ENCODE measurements at places on chromosomes 2 and 18.

- DNase-seq: no peak
These were observed 80.2 kb downstream of the USP40 start for GRCh38 chr2:233486357-233486756.

- DNase-seq: no peak
These were observed 241.0 kb downstream of the FSIP2 start for GRCh38 chr2:185979546-185980071.

GRCh38 chr2:240422658-240423329 lies 12.7 kb upstream of the GPC1 start:
- no peak for DNase-seq

DNA sequence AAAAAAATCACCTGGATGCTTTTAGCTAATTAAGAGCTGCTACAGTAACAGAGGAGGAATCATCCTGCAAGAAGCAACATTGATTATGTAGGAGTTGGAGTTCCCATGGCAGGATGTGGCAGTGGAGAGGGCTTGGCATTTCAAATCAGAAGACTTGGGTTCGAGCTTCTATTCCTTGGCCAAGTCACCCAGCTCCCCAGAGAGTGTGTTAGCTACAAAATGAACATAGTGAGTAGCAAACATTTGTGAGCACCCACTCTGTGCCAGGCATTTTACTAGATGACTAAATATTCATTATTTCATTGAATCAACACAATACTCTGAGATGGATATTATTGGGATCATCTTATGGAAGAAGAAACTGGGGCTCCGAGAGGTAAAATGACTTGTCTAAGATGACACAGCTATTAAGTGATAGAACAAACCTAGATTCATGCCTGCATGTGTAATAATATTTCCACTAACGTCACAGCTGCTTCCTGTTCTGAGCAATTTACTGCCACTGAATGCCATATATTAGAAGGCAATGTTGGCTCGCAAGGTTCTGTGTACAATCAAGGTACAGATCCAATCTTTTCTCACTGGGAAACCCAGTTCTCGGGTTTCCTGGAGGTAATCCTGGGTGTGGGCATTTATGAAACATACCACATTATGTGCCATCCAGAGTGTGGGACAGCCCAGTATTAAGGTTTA lies 18.0 kb downstream of the NTSR2 start:
- no peak for DNase-seq

DNA sequence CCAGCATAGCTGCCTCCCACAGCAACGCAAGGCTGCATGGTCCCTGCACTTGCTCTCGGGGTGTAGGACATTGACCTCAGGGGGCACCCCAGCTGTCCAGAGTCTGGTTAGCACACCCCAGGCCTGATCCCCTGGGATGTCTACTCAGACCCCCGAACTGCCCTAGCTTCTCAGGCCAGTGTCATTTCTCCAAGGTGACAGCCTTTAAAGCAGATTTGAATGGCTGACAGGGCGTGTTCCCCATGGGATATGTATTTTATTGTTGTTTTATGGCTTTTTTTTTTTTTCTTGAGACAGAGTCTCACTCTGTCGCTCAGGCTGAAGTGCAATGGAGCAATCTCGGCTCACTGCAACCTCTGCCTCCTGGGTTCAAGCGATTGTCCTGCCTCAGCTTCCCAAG lies 40.8 kb upstream of the PTMA start:
- no peak for DNase-seq

GRCh38 chr2:138601458-138602165 lies 100.0 kb downstream of the SPOPL start:
- DNase-seq: no peak

- no peak for DNase-seq
These were observed 658.8 kb upstream of the ID2 start for GRCh38 chr2:8022908-8023640.

DNA sequence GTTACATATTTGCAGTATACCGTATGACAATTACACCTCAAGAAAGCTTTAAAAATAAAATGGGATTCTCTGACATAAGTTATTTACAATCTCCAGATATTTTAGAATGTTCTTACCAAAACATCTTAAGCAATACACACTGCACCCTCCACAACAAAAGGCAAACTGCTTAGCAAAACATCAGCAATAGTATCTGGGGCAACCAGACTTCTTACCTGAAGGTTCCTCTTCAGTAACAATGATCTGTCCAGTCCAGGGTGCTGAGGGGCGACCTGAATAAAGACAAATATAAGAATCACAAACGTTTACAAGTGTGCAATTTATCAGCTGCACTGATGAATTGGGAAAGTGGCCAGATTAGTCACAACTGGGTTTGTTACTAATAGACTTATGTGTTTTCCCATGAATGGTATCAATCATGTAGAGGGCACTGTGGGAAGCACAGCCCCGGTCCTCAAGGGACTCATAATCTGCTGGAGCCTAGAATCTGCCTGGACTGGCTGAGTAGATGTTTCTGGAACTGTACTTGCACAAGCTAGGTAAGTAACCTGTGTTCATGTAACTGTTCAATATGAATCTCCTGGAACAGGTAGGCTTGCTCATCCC lies 70.7 kb downstream of the MYOM1 start:
- DNase-seq: no peak

- DNase-seq: no peak
These were observed 121.1 kb upstream of the ACAA2 start for GRCh38 chr18:49934457-49934856.

GRCh38 chr2:199457147-199458008 lies at the start of gene SATB2:
Gene SATB2 (minus strand): TSS chr2:199457939. CDS start chr2:199456037, 1,902 bp downstream.
- no peak for DNase-seq

DNA sequence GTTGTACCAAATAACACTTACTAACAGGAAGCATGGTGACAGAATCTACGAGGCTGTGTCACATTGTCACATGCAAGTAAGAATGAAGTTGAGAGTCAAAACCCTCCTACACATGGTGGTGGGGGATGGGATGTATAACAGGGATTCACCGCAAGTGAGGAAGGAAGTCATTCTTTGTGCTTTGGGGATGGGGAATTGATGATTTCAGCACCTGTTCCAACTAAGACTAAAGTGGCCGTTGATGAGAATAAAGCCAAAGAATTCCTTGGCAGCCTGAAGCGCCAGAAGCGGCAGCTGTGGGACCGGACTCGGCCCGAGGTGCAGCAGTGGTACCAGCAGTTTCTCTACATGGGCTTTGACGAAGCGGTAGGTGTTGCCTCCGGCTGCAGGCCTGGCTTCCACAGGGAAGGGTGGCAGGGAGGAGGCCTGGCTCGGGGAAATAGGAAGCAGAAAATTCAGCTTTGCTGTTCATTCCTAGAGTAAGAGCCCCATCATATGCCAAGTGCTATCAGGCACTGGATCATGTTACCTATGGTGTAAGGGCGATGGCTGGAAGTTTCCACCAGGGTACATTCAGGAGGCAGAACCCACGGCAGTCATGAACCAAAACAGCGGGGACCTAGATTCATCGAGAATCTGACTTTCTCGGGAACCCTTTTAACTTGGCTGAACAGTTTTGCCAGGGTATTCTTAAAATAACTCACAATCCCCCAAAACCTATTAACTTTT lies 120.3 kb downstream of the UXS1 start:
- no peak for DNase-seq

DNA sequence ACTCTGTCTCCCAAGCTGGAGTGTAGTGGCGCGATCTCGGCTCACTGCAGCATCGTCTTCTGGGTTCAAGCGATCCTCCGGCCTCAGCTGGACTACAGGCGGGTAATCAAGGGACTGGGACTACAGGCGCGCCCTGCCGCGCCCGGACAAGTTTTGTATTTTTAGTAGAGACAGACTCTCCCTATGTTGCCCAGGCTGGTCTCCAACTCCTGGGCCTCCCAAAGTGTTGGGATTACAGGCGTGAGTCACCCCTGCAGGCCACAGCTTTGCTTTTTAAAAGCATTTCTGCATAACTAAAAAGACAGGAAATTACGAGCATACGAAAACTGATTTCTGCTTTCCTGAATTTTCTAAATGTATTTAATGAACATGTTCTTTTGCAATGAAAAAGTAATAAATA lies 916 bp upstream of the OSBPL1A start:
- no peak for DNase-seq

DNA sequence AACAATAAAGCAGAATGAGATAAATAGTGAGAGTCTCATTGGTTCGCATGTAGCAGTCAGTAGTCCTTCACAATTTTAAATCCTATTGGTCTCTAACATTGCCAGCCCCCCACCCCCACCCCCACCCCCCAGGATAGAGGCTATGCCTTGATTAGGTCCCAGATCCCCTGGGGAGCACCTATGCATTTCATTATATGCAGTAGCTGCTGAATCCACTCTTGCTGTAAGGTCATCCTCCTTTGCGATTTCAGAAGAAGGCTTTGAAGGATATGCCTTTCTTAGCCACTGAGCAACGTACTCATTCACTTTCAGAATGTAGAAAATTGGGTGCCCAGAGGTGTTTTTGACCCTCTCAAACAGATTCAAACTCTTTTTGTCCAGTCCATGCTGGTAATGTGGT lies 382.8 kb upstream of the GALNT5 start:
- DNase-seq: no peak

GRCh38 chr2:130882111-130882690 lies 45.5 kb downstream of the ARHGEF4 start:
- no peak for DNase-seq

DNA sequence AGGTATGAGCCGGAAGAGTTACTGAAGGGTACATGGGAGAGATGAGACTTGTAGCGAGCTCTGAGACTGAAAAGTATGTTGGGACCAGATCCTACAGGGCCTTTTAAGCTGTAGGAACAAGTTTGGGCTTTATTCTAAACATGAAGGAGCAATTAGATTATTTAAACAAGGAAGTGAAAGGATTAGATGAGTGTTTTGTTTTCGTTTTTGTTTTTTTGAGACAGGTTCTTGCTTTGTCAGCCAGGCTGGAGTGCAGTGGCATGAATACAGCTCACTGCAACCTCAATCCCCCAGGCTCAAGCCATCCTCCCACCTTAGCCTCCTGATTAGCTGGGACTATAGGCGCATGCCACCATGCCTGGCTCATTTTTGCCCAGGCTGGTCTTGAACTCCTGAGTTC lies 110.7 kb downstream of the C1D start:
- no peak for DNase-seq

DNA sequence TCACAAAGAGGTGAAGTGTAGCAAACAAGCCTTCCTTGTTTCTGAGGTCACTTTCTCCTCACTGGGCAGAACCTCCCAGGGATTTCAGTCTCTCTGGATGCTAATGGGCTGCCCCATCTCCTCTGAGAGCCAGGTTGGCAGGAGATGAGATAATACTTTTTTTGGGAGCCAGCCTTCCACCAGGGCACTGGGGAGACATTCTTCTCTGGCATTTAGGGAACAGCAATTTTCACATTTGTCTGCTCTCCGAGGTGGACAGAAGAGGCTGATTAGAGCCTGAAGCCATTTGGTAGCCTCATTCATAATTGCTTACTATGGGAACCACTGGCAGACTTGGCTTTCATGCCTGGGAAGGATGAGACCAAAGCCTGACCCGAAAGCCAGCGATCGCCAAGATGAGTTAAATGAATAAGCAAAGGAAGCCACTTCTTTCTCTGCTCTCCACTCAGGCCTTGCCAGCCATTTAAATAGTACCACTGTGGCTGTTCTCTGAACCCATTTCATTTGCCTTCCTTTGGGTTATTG lies 70.1 kb downstream of the NRP2 start:
- no peak for DNase-seq

GRCh38 chr18:47863041-47863440 lies 67.4 kb downstream of the SMAD2 start:
- no peak for DNase-seq

GRCh38 chr2:9753276-9753600 lies 90.0 kb upstream of the TAF1B start:
- DNase-seq: peak; percentile 80

DNA sequence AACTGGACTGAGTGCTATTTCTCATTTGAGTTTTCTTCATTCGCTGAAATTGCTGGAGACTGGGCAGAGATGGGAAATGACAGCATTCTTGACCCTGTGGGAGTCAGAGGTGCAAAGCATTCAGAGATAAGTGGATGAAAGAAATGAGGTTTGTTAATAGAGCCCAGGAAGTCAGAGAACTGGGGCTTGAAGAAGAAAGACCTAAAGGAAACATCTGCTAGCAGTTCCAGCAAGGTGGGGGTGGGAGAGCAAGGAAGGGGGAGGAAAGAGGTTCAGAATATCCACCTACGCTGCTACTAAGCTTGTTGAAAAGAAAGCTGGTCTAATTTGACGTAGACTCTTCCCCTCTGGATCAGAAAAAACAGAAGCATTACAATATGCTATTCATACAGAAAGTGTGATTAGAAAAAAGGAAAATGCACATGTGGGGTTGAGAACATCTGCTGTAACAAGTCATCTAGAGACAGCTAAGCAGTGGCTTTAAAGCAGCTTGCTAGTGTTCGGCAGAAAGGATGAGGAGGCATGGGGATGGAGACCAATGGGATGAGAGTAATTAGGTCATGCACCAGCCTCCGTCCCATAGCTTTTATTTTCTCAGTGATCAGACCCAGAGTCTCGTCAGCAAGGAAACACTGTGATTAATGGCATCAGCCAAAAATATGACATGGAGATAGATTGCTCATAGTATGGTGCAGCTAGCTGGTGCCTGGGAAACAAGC lies 29.7 kb downstream of the NAB1 start:
- peak; percentile 72 for DNase-seq

DNA sequence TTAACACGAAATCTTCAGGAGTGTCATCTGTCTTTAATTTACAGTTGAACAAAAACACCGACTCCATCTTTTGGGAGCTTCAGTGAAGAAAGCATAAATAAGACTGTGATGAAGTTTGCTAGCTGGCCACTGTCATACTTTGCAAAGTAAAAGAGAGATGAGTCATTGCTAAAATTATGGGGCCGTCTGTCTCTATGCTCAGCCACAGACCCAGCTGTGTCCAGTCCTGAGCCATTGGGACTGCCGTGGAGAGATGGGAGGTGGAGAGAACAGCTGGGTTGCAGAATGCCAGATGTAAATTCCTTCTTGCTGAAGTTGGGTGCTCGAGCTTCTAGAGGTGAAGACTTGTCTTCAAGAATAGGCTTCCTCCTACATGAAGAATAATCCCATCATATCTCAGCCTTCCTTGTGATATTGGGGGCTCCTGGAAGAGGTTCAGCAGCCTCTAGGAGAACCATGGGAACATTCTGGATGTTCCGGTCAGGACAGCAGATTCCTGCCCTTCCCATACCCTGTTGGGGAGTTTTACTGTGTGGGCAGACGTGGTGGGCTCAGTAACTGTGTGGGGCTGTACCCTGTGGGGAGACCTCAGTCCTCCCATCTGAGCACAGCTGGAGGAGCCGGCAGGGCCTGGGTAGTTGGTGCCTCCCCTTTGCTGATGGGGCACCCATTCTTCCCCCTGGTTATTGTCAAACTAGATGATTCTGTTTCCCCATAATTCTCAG lies 71.1 kb downstream of the LDLRAD4 start:
- DNase-seq: no peak

- peak; percentile 26 for DNase-seq
These were observed 15.0 kb upstream of the ELOA2 start for GRCh38 chr18:47050468-47050867.

GRCh38 chr2:166841152-166841551 lies 47.1 kb upstream of the XIRP2 start:
- no peak for DNase-seq

- DNase-seq: no peak
These were observed 461.9 kb downstream of the PTPRM start for GRCh38 chr18:8029061-8029460.

DNA sequence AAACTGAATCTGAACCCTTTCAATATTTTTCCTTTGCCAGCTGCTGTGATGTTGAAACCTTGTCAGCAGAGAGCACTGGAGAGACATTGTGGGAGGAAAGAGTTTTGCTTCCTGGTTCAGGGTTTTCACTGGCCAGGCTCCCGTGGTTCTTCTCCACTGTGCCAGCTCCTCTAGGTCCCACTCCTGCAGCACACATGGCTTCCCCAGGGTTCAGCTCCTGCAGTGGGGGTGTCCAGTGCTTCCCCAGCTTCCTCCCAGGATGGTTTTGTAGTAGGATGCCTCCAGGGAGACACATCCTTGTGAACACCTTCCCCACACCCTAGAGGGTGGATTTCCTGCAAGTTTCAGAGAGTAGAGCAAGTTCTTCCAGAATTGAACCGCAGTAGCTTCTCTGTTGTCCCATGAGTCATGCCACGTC lies 24.0 kb upstream of the SULT1C3 start:
- DNase-seq: no peak
